Endothelial cell of coronary artery (primary cell): ENCODE measurements at places on chromosomes 3 and 15. TPM values are rescaled to one million over a fixed set of nuclear protein-coding genes. Genes with fewer than 3 reads are reported as not detected.

CGNL1 gene
- total RNA-seq = 20.9 and 28.3 TPM in 2 replicates

LRRK1 gene
- 9.4 and 16.9 TPM in 2 replicates for total RNA-seq

GNAT1 gene
- total RNA-seq = 0.54 TPM in 1 of 2 replicates, not detected in the other

EXD1 gene
- under 0.01 TPM in 1 of 2 replicates, not detected in the other for total RNA-seq

ALDH1A2 gene
- 1.7 and 5.6 TPM in 2 replicates for total RNA-seq

SERINC4 gene
- total RNA-seq = not detected in 2 replicates

OXTR gene
- 0.18 and 10.7 TPM in 2 replicates for total RNA-seq

MAP6D1 gene
- total RNA-seq = 0.75 and 1.2 TPM in 2 replicates

AVEN gene
- 34.3 and 34.4 TPM in 2 replicates for total RNA-seq

EDC3 gene
- total RNA-seq = 12.7 and 13.6 TPM in 2 replicates

RFX7 gene
- total RNA-seq = 3.1 and 4.8 TPM in 2 replicates

TNNC1 gene
- 0.18 and 0.19 TPM in 2 replicates for total RNA-seq

CDHR4 gene
- not detected in 2 replicates for total RNA-seq

SLC6A1 gene
- total RNA-seq = 0.19 TPM in 1 of 2 replicates, not detected in the other

FGF12 gene
- total RNA-seq = 0.28 and 1.1 TPM in 2 replicates
